Stimulated activated CD4-positive, alpha-beta T cell treated with anti-CD3 and anti-CD28 coated beads, TNF-alpha, amount 100 ng/mL, for 48 hours (primary cell): ENCODE measurements at places on chromosomes 12 and 14.

DNA sequence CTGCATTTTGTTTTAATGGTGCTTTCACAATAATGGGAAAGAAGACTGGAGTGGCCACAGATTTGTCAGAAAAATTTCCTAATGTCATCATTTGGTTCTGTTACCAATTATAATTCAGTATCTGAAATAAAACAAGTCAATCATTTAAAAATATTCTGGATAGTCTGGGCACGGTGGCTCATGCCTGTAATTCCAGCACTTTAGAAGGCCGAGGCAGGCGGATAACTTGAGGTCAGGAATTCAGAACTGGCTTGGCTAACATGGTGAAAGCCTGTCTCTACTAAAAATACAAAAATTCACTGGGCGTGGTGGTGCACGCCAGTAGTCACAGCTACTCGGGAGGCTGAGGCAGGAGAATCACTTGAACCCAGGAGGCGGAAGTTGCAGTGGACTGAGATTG is 4.0 kb upstream of the LIMA1 start:
- no peak for DNase-seq

DNA sequence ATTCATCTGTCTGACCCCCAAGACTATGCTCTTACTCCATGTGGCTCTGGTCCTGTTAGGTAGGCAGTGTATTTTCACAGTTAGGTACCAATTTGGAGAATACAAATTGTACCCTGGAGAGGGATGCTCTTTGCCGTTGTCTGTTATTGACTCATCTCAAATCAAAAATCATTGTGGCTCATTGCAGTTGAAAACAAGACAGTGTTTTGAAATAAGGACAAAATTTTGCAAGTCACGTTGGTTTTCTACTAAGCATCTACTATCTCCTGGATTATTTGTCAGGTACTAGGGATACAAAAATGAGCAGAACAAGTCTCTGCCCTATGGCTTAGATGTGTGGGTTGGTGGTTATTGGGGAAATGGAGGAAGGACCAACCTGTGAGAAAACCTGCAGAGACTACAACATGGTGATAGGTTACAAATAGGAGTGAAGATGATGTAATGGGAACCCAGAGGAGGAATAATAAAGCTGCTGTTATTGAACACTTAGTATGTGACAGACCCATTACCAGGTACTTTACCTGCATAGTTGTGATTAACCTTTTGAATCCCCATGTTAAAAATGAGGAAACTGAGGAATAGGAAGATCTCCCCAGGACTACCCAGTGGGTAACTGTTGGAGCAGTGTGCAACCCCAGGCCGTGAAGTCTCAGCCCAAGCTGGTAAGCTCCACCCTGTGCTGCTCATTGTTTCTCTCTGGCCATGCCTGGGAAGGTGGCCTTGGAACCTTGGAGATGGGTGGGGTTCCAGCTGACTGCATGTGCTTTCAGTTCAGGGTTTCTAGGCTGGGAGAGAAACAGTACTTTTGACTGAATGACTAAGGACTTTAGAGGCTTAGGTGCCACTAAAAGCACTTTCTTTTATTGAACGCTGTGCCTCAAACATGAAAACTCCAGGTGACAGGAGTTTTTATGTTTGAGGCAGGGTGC is 72.9 kb upstream of the SRSF5 start:
- DNase-seq = no peak

- peak; percentile 78 for DNase-seq
Observed at GRCh38 chr14:99682809-99683618, 1.1 kb upstream of the CYP46A1 start.

GRCh38 chr12:123941624-123942237 is 30.9 kb downstream of the CCDC92 start:
- DNase-seq = no peak

DNA sequence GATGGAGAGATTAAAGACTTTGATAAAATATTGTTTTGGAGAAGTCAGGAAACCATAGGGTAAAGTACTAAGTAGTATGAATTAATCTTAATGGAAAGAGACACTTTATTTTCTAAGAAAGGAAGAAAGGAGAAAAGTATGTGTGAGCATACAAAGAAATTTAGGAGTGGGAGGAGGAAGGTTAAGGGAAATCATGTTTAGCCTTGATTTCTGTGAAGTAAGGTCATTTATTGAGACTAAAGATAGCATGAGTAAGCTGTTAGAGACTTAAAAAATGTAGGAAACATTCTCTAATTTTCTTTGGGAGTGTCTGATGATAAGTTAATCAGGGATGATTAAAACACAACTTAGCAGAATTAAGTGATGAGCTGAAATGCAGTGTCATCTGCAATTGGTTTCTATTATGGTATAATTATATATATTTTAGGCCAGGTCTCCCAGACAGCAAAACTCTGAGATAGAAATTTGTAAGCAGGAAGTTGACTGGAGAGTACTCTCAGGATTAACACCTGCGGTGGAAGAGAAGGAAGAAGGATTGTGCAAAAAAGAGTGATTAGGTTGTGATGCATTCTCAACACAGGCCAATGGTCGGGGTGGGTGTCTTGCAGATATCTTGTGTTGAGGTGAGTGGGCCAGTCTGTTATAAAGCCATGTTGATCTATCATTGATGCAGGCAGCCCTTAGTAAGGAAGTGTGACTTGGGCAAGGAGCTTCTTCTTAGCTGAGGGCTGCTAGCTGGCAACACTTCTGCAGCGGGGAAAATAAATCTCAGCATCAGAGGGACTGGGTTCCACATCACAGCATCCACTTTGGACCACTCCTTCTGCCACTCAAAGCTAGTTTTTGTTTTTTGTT is 256.2 kb downstream of the AEBP2 start:
- no peak for DNase-seq

DNA sequence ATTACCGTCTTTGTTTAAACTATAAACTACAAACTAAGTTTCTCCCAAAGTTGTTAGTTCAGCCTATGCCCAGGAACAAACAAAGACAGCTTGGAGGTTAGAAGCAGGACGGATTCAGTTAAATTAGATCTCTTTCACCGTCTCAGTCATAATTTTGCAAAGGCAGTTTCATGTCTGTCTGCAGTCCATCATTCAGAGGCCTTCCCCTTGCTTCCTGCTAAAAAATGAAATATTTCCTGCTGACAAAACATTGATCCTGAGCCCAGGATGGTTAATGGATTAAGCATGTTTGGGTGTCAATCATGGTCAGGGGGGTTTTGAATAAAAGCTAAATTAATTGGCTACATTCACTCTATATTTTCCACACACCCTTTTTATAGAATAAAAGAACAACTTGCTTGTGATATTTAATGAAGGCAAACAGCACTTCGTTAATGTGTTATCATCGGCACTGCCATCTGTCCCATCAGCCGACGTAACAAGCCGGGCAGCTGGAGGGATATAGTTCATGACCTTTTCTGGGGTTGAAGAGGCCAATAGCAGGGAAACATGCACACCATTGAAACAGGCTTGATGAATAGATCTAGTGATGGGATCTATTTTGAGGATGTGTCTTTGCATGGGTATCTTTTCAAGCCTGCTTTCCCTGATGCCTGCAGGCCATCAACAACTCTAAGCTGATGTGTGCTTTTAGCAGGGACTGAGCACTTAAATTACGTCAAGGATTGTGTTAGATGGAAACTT is 521.3 kb upstream of the TMEM132C start:
- no peak for DNase-seq

DNA sequence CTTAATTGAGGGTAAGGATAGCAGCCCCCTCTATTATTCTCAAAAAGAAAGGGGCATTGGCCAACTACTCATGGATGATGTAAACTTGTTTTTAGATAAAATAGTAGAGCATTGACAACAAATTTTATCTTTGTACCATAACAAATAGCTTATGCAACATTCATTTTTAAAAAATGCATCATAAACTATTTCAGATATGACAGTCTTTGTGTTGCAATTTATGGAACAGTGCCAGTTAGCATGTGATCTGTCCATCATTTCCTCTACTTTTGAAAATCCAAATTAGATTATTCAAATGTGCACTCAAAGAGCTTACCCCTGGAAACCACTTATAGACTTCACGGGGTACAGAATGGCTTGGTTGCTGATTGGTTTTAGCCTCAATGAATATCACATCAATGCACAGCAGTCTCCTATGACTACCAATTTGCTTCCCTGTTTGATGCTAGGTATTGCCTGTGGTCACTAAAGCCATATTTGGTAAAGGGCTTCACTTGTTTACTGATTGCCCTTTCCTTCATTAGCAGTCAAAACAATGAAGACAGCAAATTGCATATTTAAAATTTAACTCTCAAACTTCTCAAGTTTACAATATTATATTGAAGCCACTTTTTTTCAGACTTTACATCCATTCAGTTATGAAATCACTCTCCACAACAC is 274.9 kb upstream of the MGAT4C start:
- no peak for DNase-seq

GRCh38 chr12:120276734-120277133 is 11.2 kb upstream of the PXN start:
- no peak for DNase-seq

- no peak for DNase-seq
Observed at GRCh38 chr12:71164568-71165197, 6.9 kb upstream of the TSPAN8 start.

DNA sequence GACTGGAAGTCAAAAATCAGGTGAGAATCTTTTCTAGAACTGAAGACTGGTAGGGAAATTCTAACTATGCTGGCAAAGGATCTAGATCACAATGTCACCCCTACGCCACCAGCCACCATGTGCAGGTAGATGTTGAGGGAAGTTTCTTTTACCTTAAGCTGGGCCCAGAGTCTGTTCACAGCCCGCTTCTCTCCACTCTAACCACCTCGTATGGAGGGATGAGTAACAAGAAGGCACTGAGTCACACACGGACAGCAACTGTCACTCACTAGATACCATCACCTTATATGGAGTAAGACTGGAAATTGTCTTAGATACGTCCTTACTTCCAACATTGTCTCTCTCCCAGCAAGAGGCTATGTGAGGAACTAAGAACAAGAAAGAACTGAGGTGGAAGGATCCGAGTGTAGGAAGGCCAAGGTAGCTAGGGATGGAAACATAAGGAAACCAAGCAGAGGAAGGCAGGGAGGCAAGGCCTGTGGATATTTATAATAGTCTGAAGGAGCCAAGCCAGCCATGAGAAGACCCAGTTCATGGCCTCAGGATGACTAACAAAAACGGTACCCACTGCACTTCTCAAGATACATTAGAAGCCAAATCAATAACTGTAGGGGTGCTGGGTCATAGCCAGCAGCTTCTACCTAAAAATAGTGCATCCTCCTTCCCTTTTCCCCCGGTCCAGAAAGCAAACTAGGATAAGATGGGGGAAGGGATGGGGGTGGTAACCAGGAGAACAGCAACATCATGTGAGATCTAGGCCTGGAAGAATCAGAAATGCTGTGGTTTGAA is 15.5 kb downstream of the REM2 start:
- no peak for DNase-seq

DNA sequence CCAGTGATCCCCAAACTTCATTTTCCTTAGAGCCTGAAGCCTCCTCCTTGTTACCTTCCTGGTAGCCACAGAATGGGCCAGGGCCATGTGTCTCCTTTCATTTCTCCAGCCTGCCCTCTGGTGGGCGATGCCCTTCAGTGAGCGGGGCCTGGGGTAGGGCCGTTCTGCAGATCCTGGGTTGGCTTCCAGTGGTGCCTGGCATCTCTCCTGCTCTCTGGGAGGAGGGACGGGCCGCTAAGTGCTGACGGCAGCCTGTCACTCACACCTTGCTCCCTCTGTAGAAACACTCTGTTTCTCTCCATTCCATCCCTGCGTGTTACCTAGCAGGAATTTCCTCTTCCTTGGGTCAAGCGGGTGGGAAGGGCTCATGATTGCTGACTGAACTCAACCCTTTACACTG is 232.1 kb downstream of the CACNA1C start:
- peak; percentile 22 for DNase-seq

- no peak for DNase-seq
Observed at GRCh38 chr12:32331133-32331532, 68.2 kb upstream of the FGD4 start.

DNA sequence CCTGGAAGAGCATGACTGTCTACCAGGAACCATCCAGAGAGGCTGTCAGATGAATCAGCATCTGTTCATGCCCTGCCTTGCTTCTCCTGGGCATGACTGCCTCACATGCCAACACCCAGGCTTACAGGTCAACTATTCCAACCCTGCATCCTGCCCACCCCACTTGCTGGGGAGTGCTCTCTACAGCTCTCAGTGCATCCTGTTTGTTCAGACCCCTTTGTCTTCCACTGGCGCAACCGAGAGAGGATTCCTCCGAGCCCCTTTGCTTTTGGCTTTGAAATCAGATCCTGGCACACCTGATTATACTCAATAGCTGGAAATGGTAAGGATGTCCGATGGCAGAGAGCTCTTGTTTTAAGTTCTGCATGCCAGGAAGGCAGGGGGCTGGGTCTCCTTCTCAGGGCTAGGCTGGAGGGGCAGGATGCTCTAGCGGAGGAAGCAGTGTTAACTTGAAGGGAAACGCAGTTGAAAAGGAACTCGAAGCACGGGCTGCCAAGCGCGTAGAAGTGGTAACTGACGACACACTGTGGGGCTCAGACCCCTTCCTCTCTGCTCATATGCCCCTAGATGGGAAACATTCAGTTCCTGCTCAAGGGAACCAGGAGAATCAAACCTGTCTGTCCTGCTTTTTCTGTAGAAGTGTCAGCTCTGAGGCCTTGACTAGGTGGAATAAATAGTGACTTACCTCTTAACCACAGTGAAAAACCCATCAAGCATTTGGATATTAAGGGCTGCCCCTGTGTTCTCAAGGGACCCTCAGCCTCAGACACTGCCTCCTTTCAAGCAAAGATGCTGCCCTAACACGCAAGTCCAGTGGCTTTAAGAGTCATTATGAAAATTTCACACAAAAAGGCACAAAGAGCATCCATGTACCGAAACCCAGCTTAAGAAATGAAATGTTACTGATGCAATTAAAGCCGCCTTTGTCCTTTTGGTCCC is 297.5 kb downstream of the ZFP36L1 start:
- no peak for DNase-seq

DNA sequence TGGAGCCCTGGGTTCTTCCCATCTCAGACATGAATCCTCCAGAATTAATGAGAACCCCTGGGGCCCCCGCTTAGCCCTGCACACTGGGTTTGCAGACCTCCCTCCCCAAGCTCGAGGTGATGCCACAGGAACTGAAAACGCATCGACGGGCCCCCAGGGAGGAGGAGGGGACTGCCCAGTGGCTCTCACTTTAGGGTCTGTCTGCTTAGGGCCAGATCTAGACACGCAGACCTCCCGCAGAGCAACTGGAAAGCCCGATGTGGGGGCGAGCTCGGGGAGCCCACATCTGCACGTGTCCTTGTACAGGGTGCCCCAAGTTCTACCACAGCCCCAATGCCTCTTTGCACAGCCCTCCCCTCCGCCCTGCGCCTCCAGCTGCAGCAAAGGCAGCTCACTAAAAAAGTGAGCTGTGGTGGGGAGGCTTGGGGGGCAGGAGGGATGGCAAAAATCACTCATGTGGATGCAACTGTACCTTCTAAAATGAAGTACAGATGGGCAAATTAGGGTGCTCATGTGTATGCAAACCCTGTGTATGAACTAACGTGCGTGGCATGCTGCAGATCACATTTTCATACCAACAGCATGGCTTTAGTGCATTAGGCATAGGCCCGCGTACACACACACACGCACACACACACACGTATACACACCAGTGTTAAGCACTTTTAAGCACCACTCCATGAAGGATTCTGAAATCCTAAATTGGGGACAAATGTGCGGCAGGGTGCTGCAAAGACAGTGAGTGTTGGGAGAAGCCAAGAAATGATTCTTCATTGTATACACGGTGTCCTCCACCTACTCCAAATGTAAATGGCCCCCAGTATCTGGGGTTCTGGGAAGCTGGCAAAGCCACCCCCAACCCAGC is 99.9 kb upstream of the MAP1LC3B2 start:
- DNase-seq = no peak
